Amniotic stem cell (primary cell): ENCODE measurements at places on chromosomes 7 and 10.
A peak's percentile ranks its signal among the peaks of the same experiment; 100 is the strongest.

GRCh38 chr10:7354330-7355047 is 56.3 kb downstream of the SFMBT2 start:
- no peak for DNase-seq

DNA sequence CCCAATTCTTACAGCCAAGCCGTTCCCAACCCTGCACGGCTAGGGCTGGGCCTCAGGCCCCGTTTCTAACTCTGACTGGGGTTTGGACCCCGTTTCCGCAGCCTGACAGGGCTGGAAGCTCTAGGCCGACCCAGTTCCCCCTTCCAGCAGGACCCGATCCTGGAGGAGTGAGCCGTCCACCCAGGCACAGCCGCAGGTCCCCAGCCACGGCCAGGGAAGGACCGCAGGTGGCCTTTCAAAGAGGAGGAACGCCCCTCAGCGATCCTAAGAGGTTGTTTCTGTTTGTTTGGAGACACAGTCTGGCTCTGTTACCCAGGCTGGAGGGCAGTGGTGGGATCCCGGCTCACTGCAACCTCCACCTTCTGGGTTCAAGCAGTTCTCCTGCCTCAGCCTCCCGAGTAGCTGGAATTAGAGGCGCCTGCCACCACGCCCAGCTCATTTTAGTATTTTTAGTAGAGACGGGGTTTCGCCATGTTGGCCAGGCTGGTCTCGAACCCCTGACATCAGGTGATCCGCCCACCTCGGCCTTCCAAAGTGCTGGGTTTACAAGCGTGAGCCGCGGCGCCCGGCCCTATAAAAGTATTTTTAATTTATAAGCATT is 778 bp upstream of the GET4 start:
- DNase-seq = no peak

GRCh38 chr7:53657586-53657985 is 622.2 kb downstream of the POM121L12 start:
- no peak for DNase-seq

DNA sequence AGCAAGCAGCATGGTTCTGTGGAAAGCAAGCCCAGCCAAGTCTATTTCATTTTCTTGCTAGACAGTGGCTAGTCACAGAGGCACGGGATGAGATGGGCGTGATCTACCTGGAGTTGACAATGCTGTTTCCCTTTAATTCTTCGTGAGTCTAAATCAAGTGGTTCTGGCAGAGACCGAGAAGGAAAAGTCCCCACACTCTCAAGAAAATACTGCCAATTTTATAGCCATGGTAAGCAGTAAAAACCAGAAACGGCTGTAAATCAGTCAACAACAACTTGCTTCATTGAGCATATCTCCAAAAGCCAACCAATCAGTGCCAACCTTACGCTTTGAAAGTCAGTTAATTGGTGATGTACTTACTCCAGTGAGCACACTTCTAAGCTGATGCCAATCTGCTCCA is 223.4 kb downstream of the SEC23IP start:
- no peak for DNase-seq

- peak; percentile 4 for DNase-seq
These were observed 18.8 kb downstream of the NOBOX start for GRCh38 chr7:144384555-144385245.

GRCh38 chr10:132912713-132913558 is 29.4 kb downstream of the CFAP46 start:
- DNase-seq = no peak

DNA sequence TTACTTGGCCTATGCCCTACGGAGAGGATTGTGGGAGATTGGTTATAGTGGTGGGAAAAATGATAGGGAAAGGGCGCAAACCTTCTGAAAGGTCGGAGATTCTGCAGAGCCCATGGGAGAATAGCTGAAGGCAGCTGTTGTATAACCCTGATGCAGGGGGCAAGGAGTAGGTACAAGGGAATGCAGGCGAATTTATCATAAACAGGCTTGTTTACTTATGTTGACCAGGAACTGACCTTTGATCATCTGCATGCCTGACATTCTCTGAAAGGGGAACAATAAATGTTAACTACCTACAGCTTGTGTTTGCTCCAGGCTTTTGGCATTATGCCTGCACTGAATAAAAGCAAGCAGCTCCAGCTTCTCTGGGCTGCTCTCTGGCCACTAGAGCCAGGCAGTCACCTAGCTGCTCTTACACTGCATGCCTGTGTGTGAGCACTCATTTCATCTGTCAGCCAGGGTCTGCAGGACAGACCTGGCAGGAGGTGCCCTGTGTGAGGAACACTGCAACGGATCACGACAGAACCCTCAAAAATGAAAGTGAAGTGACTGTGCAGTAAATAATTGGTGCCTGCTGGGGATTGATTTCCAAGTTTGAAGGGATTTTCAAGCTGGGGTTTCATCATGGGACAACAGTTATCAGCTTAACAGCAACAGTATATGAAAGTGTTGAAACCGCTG is 31.1 kb upstream of the ABCA13 start:
- DNase-seq = no peak

DNA sequence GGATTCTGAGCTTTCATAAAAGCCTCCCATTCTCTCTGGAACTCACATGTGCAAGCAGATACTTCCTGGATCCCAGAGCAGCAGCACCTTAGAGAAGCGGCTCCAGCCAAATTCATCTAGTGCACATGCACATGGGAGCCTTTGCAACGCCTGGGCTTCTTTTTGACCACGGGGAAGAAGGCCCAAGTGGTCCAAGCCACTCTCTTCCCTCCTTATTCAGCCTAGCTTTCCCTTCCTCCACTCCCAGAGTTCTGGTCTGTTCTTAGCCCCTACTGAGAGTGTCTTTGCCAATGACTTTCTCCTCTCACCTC is 118.7 kb downstream of the ZNF365 start:
- no peak for DNase-seq

DNA sequence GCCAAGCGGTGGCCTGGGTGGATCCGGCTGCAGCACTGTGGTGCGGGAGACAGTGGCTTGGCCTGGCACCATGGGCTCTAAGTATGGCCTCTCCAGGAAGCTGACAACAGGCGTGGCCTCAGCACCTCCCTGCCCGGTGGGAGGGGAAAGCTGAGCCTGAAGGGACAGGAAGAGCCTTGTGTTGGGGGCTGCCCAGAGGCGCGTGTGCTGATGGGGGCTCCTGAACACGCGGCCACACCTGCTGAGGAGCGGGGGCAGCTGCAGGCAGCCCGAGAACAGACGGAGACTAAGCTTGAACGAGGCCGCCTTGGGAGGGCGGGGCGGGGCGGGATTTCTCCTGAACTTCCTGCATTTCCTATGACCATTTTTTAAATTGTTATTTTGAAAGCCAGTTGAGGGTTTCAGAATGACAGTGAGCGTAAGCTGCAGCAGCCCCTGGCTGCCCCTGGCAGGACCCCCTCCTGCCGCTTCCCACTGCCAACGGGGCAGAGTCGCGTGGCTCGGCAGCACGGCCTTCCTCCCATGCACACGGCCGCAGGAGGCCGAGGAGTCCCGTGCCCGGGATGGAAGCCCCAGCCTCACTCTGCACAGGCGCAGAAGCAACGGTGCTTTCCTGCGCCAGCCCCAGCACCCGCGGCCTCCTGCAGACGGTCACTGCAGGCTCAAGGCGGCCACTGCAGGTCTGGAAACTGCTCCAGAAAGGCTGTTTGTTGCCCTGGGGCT is 43.2 kb downstream of the DPYSL4 start:
- DNase-seq = no peak

- DNase-seq = no peak
These were observed 177.5 kb downstream of the DNAJB6 start for GRCh38 chr7:157514306-157514705.

DNA sequence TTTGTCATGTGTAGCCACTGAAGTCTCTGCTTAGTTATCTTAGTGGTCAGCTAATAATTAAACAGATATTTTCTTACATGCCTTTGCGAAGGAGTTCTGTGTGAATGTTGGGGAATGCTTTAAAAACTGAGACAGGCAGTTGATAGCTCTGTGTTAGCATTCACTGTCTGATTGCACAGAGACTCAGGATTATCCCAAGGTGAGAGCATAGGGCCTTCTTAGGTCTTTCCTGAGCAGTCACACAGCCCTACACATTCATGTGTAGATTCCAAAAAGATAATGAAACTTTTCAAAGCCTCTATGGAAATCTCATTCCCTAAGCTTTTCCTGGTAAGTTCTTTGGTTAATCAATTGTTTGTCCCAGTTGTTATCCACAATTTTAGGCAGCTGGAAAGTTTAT is 67.7 kb downstream of the CASD1 start:
- no peak for DNase-seq

DNA sequence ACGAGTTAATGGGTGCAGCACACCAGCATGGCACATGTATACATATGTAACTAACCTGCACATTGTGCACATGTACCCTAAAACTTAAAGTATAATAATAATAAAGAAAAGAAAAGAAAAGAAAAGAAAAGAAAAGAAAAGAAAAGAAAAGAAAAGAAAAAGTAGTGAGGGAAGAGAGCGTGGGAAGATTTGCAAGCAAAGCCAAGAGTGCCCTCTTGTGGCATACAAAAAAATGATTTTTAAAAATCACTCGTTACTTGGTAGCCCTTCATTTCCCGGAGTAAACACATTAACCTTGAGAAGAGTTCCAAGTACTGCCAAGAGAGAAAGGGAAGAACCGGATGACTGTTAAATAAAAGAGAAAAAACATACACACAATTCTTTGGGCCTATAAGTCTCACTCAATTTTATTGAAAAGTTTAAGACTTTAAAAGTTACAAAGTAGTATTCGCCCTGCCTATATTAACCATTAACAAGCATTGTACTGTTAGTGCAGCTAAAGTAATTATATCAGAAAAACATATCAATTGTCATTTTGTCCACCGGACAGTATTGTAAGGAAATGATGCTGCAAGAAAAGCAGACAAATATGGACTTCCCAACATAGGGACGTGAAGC is 6.2 kb upstream of the CH25H start:
- DNase-seq = peak; percentile 46

- no peak for DNase-seq
These were observed 5.4 kb upstream of the ZMYND11 start for GRCh38 chr10:129810-130209.

GRCh38 chr7:132145063-132145462 is 431.2 kb downstream of the PLXNA4 start:
- DNase-seq = no peak
